Stimulated activated CD4-positive, alpha-beta T cell treated with anti-CD3 and anti-CD28 coated beads, Interleukin-15, amount 100 ng/mL, for 48 hours (primary cell): ENCODE measurements at places on chromosomes 5 and 9.

DNA sequence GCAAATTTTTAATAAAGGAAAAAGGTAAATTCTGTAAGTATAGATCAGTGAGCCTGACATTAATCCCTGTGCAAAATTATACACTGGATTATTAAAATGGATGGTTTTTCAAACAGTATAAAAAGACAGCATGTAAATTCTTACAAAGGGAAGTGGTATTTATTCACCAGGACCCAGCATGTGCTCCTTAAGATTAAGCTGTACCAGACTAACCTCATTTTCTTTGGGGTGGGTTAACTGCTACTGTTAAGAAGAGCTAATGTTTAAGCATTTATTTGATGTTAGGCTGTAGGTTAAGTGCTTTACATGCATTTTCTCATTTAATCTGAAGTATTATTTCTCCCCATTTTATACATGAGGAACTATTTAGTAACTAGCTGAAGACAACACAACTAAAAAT, 60.3 kb upstream of the RFX3 start:
- DNase-seq: no peak

GRCh38 chr5:180120237-180121101, 48.9 kb upstream of the RNF130 start:
- no peak for DNase-seq

DNA sequence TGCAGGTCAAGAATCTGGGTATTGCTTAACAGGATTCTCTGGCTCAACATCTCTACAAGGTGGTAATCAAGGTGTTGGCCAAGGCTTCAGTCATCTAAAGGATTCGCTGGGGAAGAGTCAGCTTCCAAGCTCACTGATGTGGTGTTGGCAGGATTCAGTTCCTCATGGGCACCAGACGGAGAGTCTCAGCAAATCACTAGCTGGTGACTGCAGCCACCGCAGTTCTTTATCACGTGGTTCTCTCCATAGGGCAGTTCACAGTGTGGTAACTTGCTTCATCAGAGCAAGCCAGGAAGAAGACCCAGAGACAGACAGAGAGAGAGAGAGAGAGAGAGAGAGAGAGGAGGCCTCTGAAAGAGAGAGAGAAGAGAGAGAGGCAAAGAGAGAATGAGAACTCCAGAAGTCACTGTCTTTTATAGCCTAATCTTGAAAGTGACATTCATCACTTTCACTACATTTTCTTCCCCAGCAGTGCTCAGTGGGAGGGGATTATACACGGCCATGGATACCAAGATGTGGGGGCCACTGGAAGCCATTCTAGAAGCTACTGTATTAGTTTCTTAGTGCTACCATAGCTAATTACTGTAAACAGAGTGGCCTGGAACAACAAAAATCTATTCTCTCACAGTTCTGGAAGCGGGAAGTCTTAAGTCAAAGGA, 109.2 kb upstream of the SMIM23 start:
- no peak for DNase-seq

GRCh38 chr5:149886060-149886459, 58.5 kb downstream of the PDE6A start:
- DNase-seq: no peak

DNA sequence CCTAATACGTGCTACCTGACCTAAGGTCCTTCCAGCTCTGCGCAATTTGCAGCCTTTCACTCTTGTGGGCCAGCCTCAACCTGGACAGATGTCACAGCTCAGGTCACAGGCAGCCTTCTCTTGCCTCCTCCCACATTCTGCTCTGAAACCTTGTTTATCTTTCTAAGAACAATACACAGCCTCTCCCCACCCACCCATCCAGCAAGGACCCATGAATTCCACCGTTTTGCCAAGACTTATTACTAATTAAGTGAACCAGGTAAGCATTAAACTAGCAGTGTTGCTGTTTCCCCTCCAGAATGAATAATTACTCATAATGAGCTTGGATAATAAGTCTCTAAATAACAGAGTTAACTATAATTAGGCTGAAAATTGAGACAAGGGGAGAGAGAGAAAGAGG, 11.0 kb downstream of the FABP6 start:
- no peak for DNase-seq

- DNase-seq: no peak
Measured at GRCh38 chr5:40160435-40160834, 519.3 kb upstream of the PTGER4 start.
